ENCODE measurements at places on chromosomes 7 and 10.

- DNase-seq = no peak
These were observed 4.8 kb upstream of the CDK6 start for GRCh38 chr7:92841192-92841591.

DNA sequence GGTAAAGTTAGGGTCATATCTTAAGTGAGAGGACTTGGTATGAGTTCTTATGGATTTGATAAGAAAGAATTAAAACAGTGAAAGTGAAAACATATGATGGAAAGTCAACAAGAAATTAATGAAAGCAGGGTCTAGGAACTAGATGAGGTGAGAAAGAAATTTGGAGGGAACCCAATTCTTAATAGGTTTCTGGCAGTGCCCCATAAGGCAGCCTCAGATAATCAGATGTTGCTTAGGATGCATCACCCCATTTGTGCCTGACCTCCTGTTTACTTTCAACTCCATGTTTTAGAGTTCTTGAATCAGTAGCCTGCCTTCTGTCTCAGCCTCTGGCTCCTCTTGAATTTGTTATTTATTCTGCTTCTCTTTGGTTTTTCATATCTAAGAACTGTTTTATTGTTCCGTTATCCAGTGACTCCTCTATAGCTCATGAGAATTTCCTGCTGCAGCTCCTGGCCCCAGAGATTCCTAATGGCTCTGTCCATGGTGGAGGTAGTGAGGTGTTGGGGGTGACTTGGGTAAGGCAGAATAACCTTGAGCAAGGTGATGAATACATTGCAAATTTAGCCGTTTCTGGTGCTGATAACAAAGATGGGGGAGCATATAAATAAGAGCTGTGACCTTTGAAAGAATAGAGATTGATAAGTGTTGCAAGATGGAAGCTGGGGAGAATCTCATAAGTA is 17.6 kb downstream of the ITGB8 start:
- no peak for DNase-seq

GRCh38 chr7:128304212-128304611 is 39.5 kb downstream of the RBM28 start:
- DNase-seq = no peak

- no peak for DNase-seq
These were observed 41.3 kb downstream of the PHTF2 start for GRCh38 chr7:77839919-77840318.

- no peak for DNase-seq
These were observed 117.4 kb downstream of the TES start for GRCh38 chr7:116327752-116328151.

DNA sequence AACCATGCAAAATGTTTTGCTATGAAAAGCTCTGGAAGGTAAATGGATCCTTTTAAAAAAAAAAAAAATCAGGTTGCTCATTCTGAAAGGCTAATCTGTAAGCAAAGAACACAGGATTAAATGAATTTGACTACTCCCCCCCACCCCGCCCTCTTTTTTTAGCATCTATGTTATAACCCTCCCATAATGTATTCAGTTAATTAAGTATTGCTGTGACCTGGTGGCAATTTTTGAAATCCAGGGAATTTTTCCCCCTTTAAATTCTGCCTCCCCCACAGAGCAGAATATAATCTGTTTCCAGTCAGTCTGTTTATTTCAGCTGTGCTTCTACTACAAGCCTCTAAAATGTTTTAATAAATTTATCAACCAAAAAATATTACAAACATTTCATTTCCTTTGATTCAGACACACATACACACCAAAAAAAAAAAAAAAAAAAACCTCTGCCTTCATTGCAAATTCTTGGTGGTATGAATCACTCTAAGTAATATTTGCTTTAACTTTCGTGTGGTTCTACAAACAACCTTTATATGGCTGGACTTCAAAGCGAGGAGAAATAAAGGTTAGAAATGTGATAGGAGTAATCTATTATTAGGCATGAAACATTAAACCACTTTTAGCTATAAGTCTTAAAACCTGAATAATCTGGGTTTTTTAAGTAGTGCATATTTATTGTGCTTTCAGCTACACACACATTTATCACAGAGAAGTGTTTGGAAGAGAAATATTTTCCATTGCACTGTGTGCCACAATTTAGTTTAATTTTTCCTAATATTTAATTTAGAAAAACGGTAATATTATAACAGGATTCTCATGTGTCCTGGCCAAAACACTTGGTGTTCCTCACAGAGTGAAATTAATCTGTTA is 64.4 kb upstream of the ARID5B start:
- DNase-seq = no peak

Measured in stimulated activated CD4-positive, alpha-beta T cell treated with anti-CD3 and anti-CD28 coated beads, Interleukin-12 subunit alpha, Interleukin-12 subunit beta, amount 100 ng/mL, for 24 hours (primary cell).